Activated CD8-positive, alpha-beta memory T cell treated with anti-CD3 and anti-CD28 coated beads for 1 hour (primary cell): ENCODE measurements at places on chromosomes 4 and X.

- DNase-seq, result no peak
These were observed 886.2 kb downstream of the ARAP2 start for GRCh38 chr4:35358001-35358584.

DNA sequence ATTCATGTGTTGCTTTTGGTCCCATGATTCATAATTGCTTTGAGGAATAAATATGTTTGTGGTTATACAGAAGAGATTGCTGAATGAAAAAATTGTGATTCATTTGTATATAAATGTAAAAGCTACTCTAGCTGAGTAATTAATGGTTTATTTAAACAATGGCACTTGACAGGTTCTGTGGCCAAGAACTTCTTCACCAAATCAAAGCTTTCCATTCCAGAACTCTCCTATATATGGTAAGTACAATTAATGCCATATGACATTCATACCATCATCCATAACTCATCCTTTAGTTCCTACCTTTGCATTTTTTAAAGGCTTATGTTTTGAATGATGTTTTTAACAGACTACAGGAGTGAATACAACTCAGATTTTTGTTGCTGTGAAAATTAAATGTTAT lies 105.8 kb downstream of the REPS2 start:
- DNase-seq, result no peak

DNA sequence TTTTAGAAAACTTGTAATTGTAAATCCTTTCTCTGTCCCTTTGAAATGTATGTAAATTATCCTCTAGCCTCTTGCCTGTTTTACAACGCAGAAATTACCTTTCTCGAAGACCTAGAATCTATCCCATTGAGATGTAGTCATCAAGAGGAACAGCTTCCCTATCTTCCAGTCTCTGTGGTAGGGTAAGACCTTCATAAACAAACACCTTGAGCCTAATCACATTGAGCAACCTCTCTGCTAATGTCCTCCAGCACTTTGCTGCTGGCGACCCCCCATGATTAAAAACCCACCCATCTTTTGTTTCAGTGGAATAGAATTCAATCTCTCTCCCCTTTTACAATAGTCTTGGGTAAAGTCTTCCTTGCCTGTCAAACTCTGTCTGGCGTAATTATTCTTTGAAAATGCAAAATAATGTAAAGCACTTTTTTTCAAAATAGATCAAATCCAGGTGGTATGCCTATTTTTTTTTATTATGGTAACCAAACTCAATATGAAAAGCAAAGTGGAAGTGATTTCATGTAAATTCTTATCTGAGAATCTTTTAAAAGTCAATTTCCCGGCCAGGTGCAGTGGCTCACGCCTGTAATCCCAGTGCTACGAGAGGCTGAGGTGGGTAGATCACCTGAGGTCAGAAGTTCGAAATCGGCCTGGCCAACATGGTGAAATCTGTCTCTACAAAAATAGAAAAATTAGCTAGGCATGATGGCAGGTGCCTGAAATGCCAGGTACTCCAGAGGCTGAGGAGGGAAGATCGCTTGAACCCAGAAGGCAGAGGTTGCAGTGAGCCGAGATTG lies 237.9 kb downstream of the GRXCR1 start:
- DNase-seq, result no peak

GRCh38 chr4:133320576-133321170 lies 171.6 kb downstream of the PCDH10 start:
- no peak for DNase-seq

GRCh38 chr4:147847751-147848590 lies 116.1 kb downstream of the ARHGAP10 start:
- DNase-seq, result no peak

DNA sequence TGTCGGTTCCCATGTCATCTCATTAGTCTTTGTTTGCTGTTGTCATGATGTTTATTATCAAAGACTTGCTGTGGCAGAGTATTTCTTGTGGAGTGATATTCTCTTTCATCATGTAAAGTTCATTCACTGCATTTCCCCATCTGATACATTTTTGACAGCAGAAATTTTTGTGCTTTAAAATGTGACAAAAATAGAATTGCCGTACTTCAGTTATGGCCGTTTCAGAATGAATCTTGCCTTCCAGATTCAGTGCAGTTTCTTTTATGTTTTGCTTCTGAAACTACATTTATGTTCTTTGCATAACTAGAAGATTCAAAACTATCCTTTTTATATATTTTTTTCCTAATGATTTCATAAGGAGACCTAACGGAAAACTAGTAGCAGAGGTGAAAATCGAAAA lies 10.0 kb downstream of the CSTF2 start:
- DNase-seq, result no peak

- DNase-seq, result no peak
These were observed 13.3 kb upstream of the CD99 start for GRCh38 chrX:2677764-2678163.

GRCh38 chr4:33080275-33080674 lies 2360.1 kb downstream of the PCDH7 start:
- no peak for DNase-seq

- no peak for DNase-seq
These were observed 298.0 kb upstream of the TET2 start for GRCh38 chr4:104848597-104849225.

GRCh38 chr4:73127839-73128453 lies 58.4 kb upstream of the COX18 start:
- no peak for DNase-seq

GRCh38 chr4:102219129-102219528 lies 126.2 kb downstream of the SLC39A8 start:
- DNase-seq, result no peak

- no peak for DNase-seq
These were observed at the start of gene CORIN for GRCh38 chr4:47837908-47838294. Gene CORIN (minus strand): TSS chr4:47838067. CDS start chr4:47837949, 118 bp downstream.

- no peak for DNase-seq
These were observed 622 bp downstream of the KLKB1 start for GRCh38 chr4:186227744-186228513.
